ENCODE measurements at places on chromosomes 12 and 14. TPM values are rescaled to one million over a fixed set of nuclear protein-coding genes. Genes with fewer than 3 reads are reported as not detected.

- no peaks in the 10 kb centered on the region for H3K27me3 ChIP-seq
- no peak overlapping the region for H3K27ac ChIP-seq
- DNase-seq = no peak
These were observed 105.1 kb downstream of the RERG start for GRCh38 chr12:15116086-15116485.

DNA sequence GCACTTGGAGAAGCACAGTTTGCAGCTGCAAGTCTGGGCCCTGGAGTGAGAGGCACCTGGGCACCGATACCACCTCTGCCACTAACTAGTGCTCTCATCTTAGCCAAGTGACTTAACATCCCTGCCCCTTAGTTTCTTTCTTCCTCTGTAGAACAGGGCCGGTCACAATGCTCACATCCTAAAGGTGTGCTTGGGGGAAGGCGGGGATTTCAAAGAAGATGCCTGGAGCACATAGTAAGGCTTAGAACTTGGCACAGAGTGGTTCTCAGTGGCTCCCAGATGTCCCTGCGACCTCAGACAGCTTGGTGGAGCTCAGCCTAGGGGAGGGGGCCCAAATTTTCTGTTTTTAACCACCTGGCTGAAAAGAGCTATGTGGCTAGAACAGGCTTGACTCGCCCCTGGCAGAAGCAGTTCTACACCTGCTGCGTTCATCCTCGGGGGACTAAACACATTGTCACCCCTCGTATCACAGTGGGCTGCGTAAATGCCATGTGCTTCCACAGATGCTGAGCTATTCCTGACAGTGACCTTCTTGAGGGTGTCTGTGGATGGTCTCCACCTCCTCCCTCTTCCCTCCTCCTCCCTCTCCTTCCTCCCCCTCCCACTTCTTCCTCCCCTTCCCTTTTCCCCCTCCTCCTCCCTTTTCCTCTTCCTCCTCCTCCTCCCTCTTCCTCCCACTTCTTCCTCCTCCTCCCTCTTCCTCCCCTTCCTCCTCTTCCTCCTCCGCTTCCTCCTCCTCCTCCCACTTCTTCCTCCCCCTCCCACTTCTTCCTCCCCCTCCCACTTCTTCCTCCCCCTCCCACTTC, 112.1 kb downstream of the PHETA1 start:
- no peak for DNase-seq
- no peaks in the 10 kb centered on the region for H3K36me3 ChIP-seq
- H3K27ac ChIP-seq = no peak overlapping the region
- H3K4me1 ChIP-seq = no peaks in the 10 kb centered on the region
- H3K27me3 ChIP-seq = peaks cover 42% of the 10 kb centered on the region
- H3K4me3 ChIP-seq = no peak overlapping the region

GRCh38 chr14:45893127-45893526, 640.1 kb upstream of the MIS18BP1 start:
- H3K4me3 ChIP-seq = no peak overlapping the region
- no peak for DNase-seq
- H3K27ac ChIP-seq = no peak overlapping the region
- no peaks in the 10 kb centered on the region for H3K4me1 ChIP-seq
- no peaks in the 10 kb centered on the region for H3K36me3 ChIP-seq

- peaks cover 5% of the 10 kb centered on the region for H3K27me3 ChIP-seq
- no peak overlapping the region for H3K27ac ChIP-seq
- H3K4me3 ChIP-seq = peak overlapping the region; percentile 51
- H3K4me1 ChIP-seq = peaks cover 9% of the 10 kb centered on the region
- no peaks in the 10 kb centered on the region for H3K36me3 ChIP-seq
These were observed 628 bp upstream of the TSHR start for GRCh38 chr14:80954687-80955299.

- no peak overlapping the region for H3K27ac ChIP-seq
- no peak for DNase-seq
- peaks cover 46% of the 10 kb centered on the region for H3K36me3 ChIP-seq
- no peaks in the 10 kb centered on the region for H3K27me3 ChIP-seq
- no peak overlapping the region for H3K4me3 ChIP-seq
These were observed 4.5 kb downstream of the B4GALNT1 start for GRCh38 chr12:57628280-57629191.

- H3K36me3 ChIP-seq = no peaks in the 10 kb centered on the region
- H3K27me3 ChIP-seq = peaks cover 2% of the 10 kb centered on the region
- no peak for DNase-seq
These were observed 229.1 kb upstream of the PELI2 start for GRCh38 chr14:55889124-55889523.

GRCh38 chr14:94517248-94517640, 8.0 kb upstream of the SERPINA12 start:
- H3K27me3 ChIP-seq = no peaks in the 10 kb centered on the region
- H3K4me1 ChIP-seq = no peaks in the 10 kb centered on the region
- no peak overlapping the region for H3K27ac ChIP-seq
- no peak overlapping the region for H3K4me3 ChIP-seq
- DNase-seq = no peak
- H3K36me3 ChIP-seq = no peaks in the 10 kb centered on the region

- no peaks in the 10 kb centered on the region for H3K36me3 ChIP-seq
- no peak overlapping the region for H3K27ac ChIP-seq
- peaks cover 23% of the 10 kb centered on the region for H3K4me1 ChIP-seq
These were observed 647 bp upstream of the SIX1 start for GRCh38 chr14:60649875-60650372.

GRCh38 chr14:74275241-74275841, 27.4 kb downstream of the ABCD4 start:
- H3K27me3 ChIP-seq = no peaks in the 10 kb centered on the region
- DNase-seq = peak; percentile 28
- H3K27ac ChIP-seq = peak overlapping the region; percentile 22
- no peak overlapping the region for H3K4me3 ChIP-seq
- H3K36me3 ChIP-seq = no peaks in the 10 kb centered on the region
- H3K4me1 ChIP-seq = no peaks in the 10 kb centered on the region

DNA sequence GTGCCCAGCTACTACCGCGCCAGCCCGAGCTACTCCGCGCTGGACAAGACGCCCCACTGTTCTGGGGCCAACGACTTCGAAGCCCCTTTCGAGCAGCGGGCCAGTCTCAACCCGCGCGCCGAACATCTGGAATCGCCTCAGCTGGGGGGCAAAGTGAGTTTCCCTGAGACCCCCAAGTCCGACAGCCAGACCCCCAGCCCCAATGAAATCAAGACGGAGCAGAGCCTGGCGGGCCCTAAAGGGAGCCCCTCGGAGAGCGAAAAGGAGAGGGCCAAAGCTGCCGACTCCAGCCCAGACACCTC, 697 bp downstream of the HOXC10 start:
- no peak overlapping the region for H3K27ac ChIP-seq
- H3K27me3 ChIP-seq = peaks cover 17% of the 10 kb centered on the region
- H3K4me3 ChIP-seq = no peak overlapping the region
- DNase-seq = no peak
- no peaks in the 10 kb centered on the region for H3K36me3 ChIP-seq

GRCh38 chr12:56933826-56934625, at the start of gene SDR9C7:
Gene SDR9C7 (minus strand): TSS chr12:56934408. CDS start chr12:56934261, 147 bp downstream.
- H3K27ac ChIP-seq = no peak within 1 kb of the TSS
- no peaks in the 10 kb centered on the region for H3K27me3 ChIP-seq
- no peak for DNase-seq

DNA sequence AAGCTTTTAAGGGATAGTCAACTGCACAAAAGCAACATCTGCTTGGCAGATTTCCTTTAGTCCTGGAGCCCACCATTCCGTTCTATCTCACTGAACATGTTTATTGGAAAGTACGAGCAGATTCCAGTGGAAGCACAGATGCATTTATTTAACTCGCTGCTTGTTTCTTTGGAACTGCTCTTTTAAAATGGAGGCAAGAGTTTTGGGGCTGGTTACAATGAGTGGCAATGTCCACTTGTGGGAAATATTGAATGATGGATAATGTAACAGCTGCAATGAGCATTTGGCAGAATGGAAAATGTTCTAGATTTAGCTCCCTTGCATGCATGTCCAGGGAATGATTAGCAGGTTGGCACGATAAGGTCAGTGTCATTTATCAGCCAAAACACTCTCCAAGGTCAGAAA, 163.0 kb downstream of the ATP23 start:
- no peak for DNase-seq
- no peaks in the 10 kb centered on the region for H3K27me3 ChIP-seq
- H3K27ac ChIP-seq = no peak overlapping the region
- no peaks in the 10 kb centered on the region for H3K4me1 ChIP-seq

GRCh38 chr14:92441751-92442504, 71.7 kb upstream of the RIN3 start:
- no peak overlapping the region for H3K27ac ChIP-seq
- peaks cover 6% of the 10 kb centered on the region for H3K27me3 ChIP-seq
- H3K4me1 ChIP-seq = no peaks in the 10 kb centered on the region
- no peak for DNase-seq

- no peak overlapping the region for H3K4me3 ChIP-seq
- H3K27ac ChIP-seq = no peak overlapping the region
- H3K36me3 ChIP-seq = no peaks in the 10 kb centered on the region
- DNase-seq = no peak
- no peaks in the 10 kb centered on the region for H3K4me1 ChIP-seq
These were observed 77.7 kb upstream of the FRMD6 start for GRCh38 chr14:51574009-51574408.

GRCh38 chr12:26246483-26247164, 51.3 kb downstream of the SSPN start:
- H3K27me3 ChIP-seq = no peaks in the 10 kb centered on the region
- H3K36me3 ChIP-seq = no peaks in the 10 kb centered on the region
- no peak overlapping the region for H3K4me3 ChIP-seq
- no peak for DNase-seq
- H3K4me1 ChIP-seq = no peaks in the 10 kb centered on the region

- no peak for DNase-seq
- peaks cover 52% of the 10 kb centered on the region for H3K27me3 ChIP-seq
- no peaks in the 10 kb centered on the region for H3K4me1 ChIP-seq
- H3K36me3 ChIP-seq = no peaks in the 10 kb centered on the region
- H3K4me3 ChIP-seq = no peak overlapping the region
These were observed 1.8 kb upstream of the CKAP4 start for GRCh38 chr12:106249411-106250135.

DNA sequence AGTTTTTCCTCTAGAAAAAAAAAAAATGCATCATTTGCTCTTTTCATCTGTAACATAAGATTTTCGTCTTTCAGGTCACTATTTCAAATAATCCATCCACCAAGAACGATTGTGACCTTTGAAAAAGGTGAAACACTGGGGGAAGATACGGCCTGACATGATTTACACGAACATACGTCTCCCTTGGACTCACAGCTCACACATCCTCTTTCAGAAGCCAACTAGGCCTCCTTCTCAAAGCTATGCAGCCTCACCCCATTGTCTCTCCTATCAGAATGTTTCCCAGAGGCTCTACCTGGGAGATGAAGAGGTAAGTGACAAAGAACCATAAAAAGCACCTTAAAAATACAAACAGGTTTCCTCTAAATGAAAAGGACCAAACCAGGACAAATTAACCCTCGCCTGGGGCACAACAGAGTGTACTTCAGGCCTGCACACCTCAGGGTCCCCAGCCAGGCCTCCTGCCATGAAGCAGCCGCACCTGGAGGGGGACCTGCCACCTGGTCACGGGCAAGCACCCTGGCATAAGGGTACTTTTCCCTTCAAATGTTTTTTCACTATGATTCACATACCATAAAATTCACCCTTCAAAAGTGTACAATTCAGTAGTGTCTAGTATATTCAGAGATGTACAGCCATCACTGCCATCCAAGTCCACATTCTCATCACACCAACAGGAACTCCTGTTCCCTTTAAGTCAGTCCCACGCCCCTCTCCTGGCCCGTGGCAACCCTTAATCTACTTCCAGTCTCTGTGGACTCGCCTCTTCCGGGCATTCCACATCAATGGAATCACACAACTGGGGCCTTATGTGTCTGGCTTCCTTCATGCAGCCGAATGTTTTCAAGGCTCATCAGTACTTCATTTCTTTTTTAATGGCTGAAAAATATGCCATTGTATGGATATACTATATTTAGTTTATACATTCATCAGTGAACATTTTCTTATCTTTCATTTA, 5.4 kb downstream of the SLC15A4 start:
- H3K27me3 ChIP-seq = no peaks in the 10 kb centered on the region
- no peak for DNase-seq
- no peak overlapping the region for H3K27ac ChIP-seq
- H3K4me3 ChIP-seq = no peak overlapping the region
- H3K36me3 ChIP-seq = peaks cover 43% of the 10 kb centered on the region

GRCh38 chr12:122503147-122503751, 2.5 kb upstream of the ZCCHC8 start:
- no peaks in the 10 kb centered on the region for H3K27me3 ChIP-seq
- no peak overlapping the region for H3K4me3 ChIP-seq
- H3K27ac ChIP-seq = 0 out of 3 replicates have a peak overlapping the region, but pooled peaks have one; percentile 8

- peaks cover 29% of the 10 kb centered on the region for H3K27me3 ChIP-seq
- DNase-seq = peak; percentile 17
- H3K27ac ChIP-seq = no peak overlapping the region
- H3K4me3 ChIP-seq = no peak overlapping the region
These were observed 112.2 kb upstream of the FKBP4 start for GRCh38 chr12:2682296-2683251.

DNA sequence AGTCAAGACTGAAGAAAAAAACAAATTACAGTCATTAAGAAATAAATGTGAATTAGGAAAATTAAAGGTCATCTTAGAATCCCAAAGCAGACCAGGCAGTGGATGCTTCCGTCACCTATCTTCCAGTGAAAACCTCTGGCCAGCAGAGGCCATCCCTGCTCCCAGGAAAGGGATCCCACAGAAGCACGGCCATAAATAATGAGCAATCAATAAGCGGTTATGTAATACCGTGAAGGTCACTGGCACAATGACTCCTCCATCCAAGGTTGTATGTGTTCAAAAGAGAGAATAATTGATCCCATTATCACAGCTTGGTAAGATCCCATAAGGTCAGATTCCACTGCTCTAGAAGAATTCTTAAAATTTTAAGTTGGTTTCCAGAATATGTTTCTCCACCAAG, 85.7 kb downstream of the PPP2R5E start:
- H3K27ac ChIP-seq = no peak overlapping the region
- no peak overlapping the region for H3K4me3 ChIP-seq
- peaks cover 35% of the 10 kb centered on the region for H3K4me1 ChIP-seq
- no peak for DNase-seq
- H3K27me3 ChIP-seq = no peaks in the 10 kb centered on the region

GRCh38 chr14:60064491-60065072, 27.1 kb upstream of the PCNX4 start:
- no peaks in the 10 kb centered on the region for H3K36me3 ChIP-seq
- no peaks in the 10 kb centered on the region for H3K27me3 ChIP-seq
- no peaks in the 10 kb centered on the region for H3K4me1 ChIP-seq
- no peak overlapping the region for H3K4me3 ChIP-seq

GRCh38 chr12:9331218-9331626, 123.0 kb upstream of the PZP start:
- no peaks in the 10 kb centered on the region for H3K27me3 ChIP-seq
- H3K36me3 ChIP-seq = no peaks in the 10 kb centered on the region
- no peak overlapping the region for H3K4me3 ChIP-seq
- H3K27ac ChIP-seq = no peak overlapping the region

- DNase-seq = no peak
- H3K27ac ChIP-seq = no peak overlapping the region
- H3K36me3 ChIP-seq = peaks cover 26% of the 10 kb centered on the region
- H3K27me3 ChIP-seq = no peaks in the 10 kb centered on the region
- H3K4me3 ChIP-seq = peak overlapping the region; percentile 84
These were observed 1.8 kb upstream of the TUBA1B start for GRCh38 chr12:49133014-49133413.

GRCh38 chr12:57237596-57237931, 8.1 kb downstream of the SHMT2 start:
- H3K4me1 ChIP-seq = peaks cover 42% of the 10 kb centered on the region
- H3K27ac ChIP-seq = no peak overlapping the region
- peaks cover 33% of the 10 kb centered on the region for H3K36me3 ChIP-seq

DCN gene
- 2.3 TPM for total RNA-seq

LMO3 gene
- 0.40 TPM for total RNA-seq

GPR135 gene
- total RNA-seq = 1.2 TPM

RAD9B gene
- 0.51 TPM for total RNA-seq

OR6C75 gene
- not detected for total RNA-seq

ZNF384 gene
- 36.9 TPM for total RNA-seq

BICDL1 gene
- 1.3 TPM for total RNA-seq

Measured in K562 (cell line).